Left lung (tissue), 14 donors: ENCODE measurements at places on chromosomes 3 and 15. TPM values are rescaled to one million over a fixed set of nuclear protein-coding genes. Genes with fewer than 3 reads are reported as not detected.

GRCh38 chr3:144852999-144853398 lies 881.4 kb downstream of the DIPK2A start:
- DNase-seq = no peak

- peak; percentile 96 for DNase-seq
Observed at GRCh38 chr3:64150623-64151207, 74.6 kb downstream of the PRICKLE2 start.

DNA sequence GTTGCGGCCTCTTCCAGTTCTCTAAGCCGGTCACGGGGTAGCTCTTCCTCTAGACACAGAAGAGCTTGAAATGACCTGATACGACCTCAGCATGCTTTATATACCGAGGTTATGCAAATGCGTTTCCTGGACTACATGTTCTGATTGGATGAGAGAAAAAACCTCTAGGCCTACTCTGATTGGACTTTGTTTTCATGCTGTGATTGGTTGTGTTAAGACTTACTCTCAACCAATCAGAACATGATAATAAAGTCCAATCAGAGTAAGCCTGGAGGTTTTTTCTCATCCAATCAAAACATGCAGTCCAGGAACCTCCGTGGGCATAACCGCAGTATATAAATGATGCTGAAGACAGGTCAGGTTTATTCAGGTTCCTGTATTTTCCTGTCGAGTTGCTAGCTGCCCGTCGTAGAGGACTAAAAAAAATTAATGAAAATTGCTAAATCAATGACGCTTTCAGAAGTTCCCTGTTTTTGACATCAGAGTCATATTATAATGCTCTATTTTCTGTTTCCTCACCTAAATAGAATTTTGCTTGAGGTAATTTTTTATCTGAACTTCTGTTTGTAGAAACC lies 177.4 kb downstream of the POTEB3 start:
- DNase-seq = no peak

- DNase-seq = no peak
Observed at GRCh38 chr15:28109626-28110455, 10.7 kb upstream of the OCA2 start.

GRCh38 chr3:48558493-48559134 lies 2.0 kb upstream of the PFKFB4 start:
- no peak for DNase-seq

- no peak for DNase-seq
Observed at GRCh38 chr3:85554153-85554552, 595.4 kb downstream of the CADM2 start.

- DNase-seq = no peak
Observed at GRCh38 chr3:119937229-119937628, 155.3 kb downstream of the NR1I2 start.

DNA sequence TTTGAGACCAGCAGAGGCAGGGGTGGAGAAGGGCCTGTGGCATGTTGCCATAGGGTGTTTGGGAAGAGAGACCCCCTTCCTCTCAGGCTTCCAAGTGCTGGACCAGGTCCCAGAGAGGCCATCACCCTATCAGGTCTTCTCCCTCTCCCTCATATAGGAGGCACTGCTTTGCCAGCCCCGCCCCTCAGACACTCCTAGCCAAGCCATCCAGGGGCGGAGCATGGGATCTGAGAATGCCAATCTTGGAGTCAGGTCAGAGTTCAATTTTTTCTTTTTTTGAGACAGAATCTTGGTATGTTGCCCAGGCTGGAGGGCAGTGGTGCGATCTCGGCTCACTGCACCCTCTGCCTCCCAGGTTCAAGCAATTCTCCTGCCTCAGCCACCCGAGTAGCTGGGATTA lies 32.7 kb downstream of the CRABP1 start:
- no peak for DNase-seq

- no peak for DNase-seq
Observed at GRCh38 chr3:65778968-65779367, 259.8 kb downstream of the MAGI1 start.

GRCh38 chr3:46695962-46696894 lies 2.7 kb upstream of the ALS2CL start:
- DNase-seq = no peak

DNA sequence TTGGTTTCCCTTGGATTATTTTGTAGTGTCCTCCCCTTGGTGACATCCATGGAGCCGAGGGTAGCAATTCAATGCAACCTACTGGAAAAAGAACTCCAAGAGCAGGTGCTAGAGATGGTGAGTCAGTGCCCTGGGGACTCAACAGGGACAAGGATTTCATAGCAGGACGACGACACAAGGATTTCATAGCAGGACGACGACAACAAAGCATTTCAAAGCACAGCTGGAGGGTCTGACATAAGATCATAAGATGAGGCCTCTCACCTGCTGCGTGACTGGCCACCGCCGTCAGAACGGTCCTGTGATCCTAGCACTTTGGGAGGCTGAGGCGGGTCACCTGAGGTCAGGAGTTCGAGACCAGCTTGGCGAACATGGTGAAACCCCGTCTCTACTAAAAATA lies 22.5 kb downstream of the NRROS start:
- no peak for DNase-seq

GRCh38 chr3:53899750-53900149 lies 8.1 kb upstream of the SELENOK start:
- no peak for DNase-seq

DNA sequence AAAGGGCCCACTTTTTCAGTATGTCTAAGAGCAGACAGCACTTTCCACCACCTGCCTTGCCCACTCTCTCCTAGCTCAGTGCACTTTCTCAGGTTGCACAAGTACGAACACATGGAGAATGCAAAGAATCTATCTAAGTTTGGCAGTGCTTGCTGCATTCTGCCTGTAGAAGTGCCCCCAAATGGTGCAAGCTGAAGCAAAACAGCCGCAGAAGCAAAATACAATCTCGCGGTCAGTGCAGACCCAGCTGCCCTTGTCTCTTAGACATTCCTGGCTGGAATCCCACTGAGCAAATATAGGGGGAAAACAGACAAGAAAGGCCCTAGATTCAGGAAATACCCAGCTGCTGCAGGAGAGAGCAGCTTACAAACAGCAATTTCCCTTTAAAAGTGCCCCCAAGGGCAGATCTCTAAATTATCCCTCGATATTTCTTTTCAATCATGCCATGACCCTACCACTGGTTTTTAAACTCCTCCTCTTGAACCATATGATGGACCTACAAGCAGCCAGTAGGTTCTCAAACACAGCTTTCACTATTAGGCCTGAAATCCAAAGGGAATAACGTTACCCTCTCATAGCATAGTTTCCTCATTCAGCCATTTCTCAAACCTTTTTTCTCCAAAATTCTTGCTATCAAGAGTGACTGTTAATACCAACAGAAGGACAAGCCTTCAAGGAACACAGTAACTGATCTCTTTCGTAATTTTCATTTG lies 67.0 kb downstream of the TNIK start:
- no peak for DNase-seq

GRCh38 chr3:123951522-123952447 lies 9.2 kb downstream of the CCDC14 start:
- DNase-seq = no peak

DNA sequence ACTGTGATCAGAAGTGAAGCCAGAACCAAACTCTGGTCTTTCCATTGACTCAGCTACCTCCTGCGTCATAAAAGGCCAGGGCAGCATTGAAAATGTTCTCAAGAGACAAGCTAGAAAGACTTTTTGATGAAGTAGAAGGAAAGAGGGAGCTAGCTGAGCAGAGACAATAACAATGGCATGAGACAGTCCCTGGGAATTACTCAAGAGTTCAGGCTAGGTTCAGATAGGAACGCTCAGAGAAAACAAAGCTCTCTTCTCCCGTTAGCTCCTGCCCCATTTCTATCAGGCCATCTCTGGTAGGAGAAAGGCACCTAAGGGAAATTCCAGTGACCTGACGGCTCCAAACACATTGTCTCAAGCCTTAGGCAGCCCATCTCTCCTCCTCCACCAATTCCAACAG lies 7.0 kb upstream of the OXTR start:
- no peak for DNase-seq

GRCh38 chr3:126491221-126492013 lies 15.7 kb upstream of the ZXDC start:
- DNase-seq = no peak

DNA sequence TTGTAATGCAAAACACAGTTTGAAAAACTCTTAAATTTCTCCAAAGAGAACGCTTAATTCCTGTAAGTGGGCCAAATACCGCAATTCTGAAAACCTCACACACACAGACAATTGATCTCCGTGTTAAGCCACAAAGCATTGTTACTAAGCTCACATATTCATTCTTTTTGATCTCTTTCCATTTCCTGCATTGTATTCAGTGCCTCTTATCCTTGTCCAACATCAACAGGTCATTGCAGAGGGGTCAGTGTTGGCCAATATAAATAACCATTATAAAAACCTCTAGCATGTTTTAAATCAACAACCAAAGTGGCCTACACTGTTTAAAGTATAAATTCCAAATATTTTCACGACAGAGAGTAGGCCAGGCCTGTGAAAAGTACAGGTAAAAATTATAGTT lies 171.1 kb downstream of the PDZRN3 start:
- DNase-seq = no peak

GRCh38 chr3:146106986-146107385 lies 54.0 kb downstream of the PLOD2 start:
- no peak for DNase-seq

The NEDD4 gene
- 17.3 TPM for polyA plus RNA-seq

The TOP2B gene
- polyA plus RNA-seq = 261 TPM

The SKOR1 gene
- polyA plus RNA-seq = 0.50 TPM

The LRRC57 gene
- polyA plus RNA-seq = 27.2 TPM

The THAP10 gene
- polyA plus RNA-seq = 5.7 TPM

The ANKUB1 gene
- 0.22 TPM for polyA plus RNA-seq

The SGO1 gene
- 16.0 TPM for polyA plus RNA-seq

The C3orf70 gene
- polyA plus RNA-seq = 4.2 TPM
